Right ventricle myocardium inferior (tissue), 1 donor: ENCODE measurements at places on chromosomes 7 and 10. TPM values are rescaled to one million over a fixed set of nuclear protein-coding genes. Genes with fewer than 3 reads are reported as not detected.

The SCIN gene
- total RNA-seq, result 0.08 TPM

The CALY gene
- not detected for total RNA-seq

The RAB19 gene
- total RNA-seq, result not detected

The INHBA gene
- total RNA-seq, result 0.89 TPM

The CTAGE6 gene
- total RNA-seq, result not detected

The GIMAP8 gene
- total RNA-seq, result 14.9 TPM

The SFMBT2 gene
- 9.6 TPM for total RNA-seq

The BAMBI gene
- 17.9 TPM for total RNA-seq

The GRID1 gene
- 1.3 TPM for total RNA-seq
